Common myeloid progenitor, CD34-positive (primary cell): ENCODE measurements at places on chromosomes 13 and 19.
A peak's percentile ranks its signal among the peaks of the same experiment; 100 is the strongest.

GRCh38 chr19:42281827-42282762, 13.0 kb downstream of the CIC start:
- peak; percentile 77 for DNase-seq

DNA sequence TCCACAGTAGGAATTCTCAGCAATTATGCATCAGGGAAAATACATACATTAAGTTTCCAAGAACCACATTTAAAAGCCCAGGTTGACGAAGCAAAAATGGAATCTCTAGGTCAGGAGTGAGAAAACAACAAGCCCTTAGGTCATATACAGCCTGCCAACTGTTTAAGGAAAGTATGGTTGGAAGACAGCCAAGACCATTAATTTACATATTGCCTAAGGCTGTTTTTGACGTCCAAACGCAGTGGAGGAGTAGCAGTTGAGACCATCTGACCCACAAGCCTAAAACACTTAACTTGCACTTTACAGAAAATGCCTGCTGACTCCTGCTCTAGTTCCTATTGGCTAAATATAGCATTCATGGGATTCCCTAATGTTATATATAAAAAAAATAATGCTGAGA, 299.0 kb downstream of the ITGBL1 start:
- DNase-seq: peak; percentile 27

DNA sequence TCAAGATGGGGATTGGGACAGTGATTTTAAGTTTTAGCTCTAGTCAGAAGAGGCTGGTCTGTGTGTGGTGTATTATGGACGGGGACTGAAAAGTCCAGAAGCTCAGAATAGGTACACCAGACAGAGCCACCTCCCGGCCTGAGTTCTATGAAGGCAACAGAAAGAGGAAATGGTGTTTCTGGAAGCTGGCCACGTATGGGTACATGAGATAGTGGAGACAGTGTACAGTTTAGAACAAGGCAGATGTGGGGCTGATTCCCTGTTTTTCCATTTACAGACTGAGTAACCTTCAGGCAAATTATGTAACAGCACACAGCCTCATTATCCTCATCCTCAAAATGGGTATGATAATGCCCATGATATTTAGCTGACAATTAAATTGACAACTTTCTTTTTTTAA, 1.3 kb downstream of the ZNF175 start:
- peak; percentile 69 for DNase-seq

- DNase-seq: no peak
These were observed 43.0 kb upstream of the UQCRFS1 start for GRCh38 chr19:29255912-29256311.

DNA sequence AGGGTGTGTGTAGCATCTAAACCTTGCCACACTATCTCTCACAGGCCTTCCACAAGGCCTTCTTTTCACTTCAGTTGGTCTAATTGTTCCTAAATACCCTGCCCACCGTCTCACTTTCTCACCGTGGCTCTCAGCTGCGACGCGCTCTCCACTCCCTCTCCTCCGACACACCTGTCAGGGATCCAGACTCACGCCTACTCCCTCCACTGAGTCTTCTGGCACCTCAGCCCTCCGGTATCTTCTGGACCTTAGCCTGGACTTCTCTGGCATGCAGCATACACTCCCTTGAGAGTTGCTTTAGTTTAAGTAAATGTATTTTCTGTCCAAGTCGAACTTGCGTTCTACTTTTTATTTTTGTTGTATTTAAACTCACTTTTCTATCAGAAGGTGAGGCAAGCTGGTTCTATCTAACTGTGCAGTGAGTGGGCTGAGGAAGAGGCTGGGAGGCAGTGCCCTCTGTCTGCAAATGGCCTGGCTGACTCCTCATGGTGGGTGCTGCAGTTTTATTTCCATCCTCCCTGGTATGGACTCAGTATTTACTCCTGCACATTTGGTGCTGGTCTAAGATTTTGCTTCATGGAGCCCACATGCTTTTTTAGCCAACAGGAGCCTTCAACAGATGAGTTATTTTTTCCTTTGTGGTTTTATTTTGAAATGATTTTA, 28.5 kb upstream of the ARGLU1 start:
- no peak for DNase-seq

DNA sequence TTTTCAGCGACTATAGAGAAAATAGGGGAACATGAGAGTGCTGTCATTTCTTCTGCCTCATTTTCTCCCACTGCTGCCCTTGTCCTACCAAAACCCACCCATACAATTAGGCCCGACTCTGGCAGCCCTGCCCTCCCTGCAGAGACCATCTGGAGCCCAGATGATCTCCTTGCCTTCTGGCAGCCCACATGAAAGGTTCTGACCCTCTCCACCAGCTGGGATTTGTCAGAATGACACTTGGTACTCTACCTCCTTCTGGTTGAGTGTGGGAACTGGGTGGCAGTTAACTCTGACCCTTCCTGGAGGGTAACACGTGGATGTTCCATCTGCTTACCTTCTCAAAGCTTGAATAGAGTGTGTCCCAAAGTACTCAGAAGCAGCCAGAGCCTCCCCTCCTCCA, 21.0 kb upstream of the SIAH3 start:
- DNase-seq: no peak

GRCh38 chr19:1154731-1155351, 19.2 kb downstream of the SBNO2 start:
- DNase-seq: no peak

- no peak for DNase-seq
These were observed 372.7 kb downstream of the LIG4 start for GRCh38 chr13:107842562-107843180.

- peak; percentile 92 for DNase-seq
These were observed 4.7 kb downstream of the LSM4 start for GRCh38 chr19:18317961-18318800.

DNA sequence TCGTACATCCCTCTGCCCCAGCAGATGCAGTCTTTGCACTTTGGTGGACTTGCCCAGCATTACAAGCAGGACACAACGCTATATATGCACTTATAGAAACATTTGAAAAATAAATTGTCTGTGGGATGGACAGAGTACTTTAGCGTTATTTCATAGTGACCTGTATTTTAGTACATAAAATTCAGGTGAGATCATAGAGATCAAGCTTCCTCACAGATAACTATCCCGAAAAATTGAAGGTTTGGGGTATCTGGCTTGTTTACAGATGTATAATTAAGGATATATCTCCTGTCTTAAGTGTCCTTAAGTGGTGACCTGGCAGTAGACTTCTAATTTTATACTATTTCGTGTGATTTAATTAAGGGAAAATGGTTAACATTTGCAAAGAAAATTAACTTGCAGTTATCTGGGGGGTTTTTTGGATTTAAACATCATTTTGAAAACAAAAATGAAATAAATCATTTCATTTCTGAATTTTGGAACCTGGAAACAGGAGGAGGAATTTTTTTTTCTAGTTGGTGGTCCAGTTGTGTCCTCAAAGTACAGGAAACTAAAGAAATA, 977 bp upstream of the MAB21L1 start:
- no peak for DNase-seq

DNA sequence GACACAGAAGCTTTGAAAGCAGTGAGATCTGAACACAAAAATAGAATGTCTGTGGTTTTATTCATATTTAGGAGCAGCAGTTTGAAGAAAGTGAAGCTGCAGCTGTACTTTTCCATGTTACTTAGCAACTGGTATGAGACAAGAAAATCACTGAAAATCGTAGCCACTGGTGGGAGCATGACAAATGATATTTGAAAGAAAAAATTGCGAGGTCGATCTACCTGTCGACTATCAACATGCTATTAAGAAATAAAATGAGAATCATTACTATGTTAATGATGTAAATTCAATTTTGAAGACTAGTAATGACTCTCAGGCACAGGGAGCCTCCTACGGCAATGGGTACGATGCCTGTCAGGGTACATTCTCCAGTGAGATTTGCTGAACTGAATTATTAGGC, 436.4 kb downstream of the SLITRK5 start:
- peak; percentile 59 for DNase-seq

GRCh38 chr19:2014731-2015607, 545 bp downstream of the BTBD2 start:
- no peak for DNase-seq

DNA sequence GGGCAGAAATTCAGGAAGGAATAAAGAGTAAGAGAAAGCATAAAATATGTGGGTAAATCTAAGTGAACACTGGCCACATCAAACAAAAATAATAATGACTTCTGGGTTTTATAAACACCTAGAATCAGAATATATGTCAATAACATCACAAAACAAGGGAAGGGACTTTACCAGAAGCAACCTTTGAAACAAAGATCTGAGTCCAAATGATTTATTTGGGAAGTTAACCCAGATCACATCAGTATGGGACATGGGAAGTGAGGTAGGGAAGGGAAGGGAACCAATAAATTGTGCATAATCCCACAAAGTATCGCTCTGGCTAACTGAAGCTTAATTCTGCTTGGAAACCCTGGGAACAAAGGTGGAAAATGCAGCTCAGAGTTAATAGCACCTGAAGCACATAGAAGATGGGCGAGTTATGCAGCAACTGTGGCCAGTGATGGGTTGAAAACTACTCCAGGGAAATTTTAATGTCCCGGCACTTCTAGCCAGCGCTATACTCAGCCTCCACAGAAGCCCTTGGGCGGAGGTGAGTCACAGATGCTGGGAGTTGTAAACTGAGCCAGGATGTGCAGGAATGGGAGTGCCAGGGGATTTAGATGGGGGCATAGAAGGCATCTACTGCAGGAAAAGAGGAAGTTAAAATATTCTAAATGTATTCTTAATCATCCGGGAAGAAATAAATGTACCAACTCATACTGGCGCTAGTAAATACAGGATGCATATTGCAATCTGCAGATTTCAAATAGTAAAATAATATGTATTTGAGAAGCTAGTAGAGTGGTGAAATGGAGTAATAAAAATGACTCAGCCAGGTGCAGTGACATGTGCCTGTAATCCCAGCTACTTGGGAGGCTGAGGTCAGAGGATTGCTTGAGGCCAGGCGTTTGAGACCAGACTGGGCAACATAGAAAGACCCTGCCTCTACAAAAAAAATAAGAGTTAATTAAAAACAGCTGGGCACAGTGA, 34.2 kb upstream of the CEBPG start:
- peak; percentile 57 for DNase-seq

DNA sequence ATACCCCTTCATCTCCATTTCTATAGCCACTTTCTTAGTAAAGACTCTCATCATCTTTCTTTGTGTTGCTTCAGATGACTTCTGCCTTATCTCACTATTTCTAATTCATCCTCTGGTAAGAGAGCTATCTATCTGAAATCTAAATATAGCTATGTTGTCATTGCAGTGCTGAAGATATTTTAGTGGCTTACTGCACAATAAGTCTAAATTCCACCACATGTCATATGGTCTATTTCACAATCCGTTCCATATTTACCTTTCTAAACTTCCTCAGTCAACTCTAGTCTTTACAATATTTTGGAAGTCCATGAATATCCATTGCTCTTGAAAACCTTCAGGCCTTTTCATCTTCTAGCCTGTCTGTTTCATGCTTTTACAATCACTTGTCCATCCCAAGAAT, 465.1 kb upstream of the SLC10A2 start:
- peak; percentile 24 for DNase-seq

- peak; percentile 59 for DNase-seq
These were observed 608 bp downstream of the CNN2 start for GRCh38 chr19:1026783-1027649.

DNA sequence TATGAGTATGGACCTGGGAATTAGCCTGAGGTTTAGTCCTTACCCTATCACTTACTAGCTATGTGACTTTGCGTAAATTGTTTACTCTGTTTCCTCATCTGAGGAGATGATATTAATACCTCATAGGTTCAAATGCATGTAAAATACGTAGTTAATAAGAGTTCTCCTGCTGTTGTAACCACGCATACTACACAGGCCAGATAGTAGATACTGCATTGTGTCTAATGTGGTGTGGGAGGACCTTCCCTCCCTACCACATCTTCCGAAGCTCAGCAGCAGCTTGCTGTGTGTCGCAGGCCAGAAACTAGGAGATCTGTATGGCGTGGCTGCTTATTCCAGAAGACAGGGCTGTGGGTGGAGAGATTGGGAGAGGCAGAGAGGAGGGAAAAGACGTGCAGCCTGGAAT, 23.0 kb downstream of the GTF2F2 start:
- DNase-seq: no peak

- DNase-seq: no peak
These were observed 15.1 kb downstream of the PLK5 start for GRCh38 chr19:1538978-1539377.

GRCh38 chr13:94286581-94286980, 192.9 kb downstream of the DCT start:
- no peak for DNase-seq
